Activated T-cell treated with anti-CD3 and anti-CD28 coated beads, Interleukin-2, amount 50 U/mL, for 48 hours (primary cell): ENCODE measurements at places on chromosomes 5 and 9.

- DNase-seq: no peak
Observed at GRCh38 chr9:106326493-106326892, 536.5 kb upstream of the ZNF462 start.

GRCh38 chr9:35482071-35482470 is 7.8 kb upstream of the RUSC2 start:
- DNase-seq: no peak

GRCh38 chr5:76927961-76928360 is 24.9 kb upstream of the CRHBP start:
- no peak for DNase-seq

GRCh38 chr9:80507611-80508010 is 935.8 kb downstream of the TLE4 start:
- no peak for DNase-seq

DNA sequence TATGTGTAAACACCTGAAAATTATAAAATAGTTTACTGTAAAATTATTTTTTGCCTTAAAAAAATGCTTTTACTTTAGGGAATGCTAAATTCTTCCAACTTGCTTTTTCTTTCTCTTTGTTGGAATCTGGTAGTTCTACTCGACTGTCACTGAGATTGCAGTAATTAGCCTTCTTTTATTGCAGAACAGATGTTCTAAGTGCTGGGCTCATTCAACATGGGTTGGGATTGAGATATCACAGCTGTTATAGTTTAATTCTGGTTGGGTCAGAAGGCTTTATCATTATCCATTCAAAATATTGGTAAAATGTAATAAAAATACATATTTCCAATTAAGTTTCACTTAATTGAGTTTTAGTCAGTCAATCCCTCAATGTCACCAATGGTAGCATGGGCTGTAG is 686.7 kb downstream of the CDH18 start:
- DNase-seq: no peak

GRCh38 chr9:114799441-114799840 is 6.4 kb downstream of the TNFSF15 start:
- DNase-seq: no peak

DNA sequence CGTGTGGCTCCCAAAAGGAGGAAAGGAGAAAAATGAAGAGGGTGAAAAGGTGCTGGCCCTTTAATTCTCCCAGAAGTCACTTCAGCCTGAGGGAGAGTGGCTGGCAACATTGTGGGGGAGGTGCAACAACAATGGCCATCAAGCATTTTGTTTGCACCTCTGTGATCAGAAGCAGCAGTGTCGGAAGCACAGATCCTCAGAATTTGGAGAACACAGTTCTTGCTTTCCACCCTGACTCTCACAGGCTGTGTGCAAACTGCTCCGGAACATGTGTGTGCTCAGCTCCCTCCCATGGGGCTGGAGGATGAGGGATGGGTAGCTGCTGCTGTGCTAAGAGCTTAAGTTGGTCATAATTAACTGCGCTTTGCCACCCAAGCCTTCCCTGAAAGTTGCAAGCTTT is 127.1 kb downstream of the DPYSL3 start:
- DNase-seq: no peak

DNA sequence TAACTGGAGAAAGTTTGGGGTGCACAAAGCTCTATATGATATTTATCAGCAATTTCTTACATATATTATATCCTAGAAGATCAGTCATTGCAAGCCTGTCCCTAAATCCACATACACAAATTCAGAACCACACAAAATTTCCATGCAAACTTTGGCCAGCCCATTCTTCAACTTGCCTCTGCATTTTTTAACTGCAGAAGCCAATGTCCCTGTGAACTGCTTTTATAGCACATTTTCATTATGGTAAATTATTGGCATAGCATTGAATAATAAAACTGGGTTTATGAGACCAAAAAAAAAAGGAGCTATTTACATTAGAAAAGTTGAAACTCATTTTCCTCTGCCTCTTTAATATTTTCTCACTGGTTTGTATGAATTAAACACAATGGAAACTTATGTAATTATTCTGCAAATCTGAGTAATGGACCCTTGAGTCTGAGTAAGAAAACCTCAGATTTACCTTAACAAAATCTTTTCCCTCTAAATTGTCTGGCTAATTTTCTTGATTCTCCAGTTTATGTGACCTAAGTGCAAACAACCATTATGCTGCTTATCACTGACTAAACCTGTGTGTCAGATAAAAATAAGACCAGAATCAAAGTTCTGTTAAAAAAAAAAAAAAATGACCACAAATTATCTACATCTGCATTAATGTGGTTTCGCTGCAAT is 398.9 kb downstream of the EFNA5 start:
- no peak for DNase-seq

- no peak for DNase-seq
Observed at GRCh38 chr9:80090317-80090716, 518.6 kb downstream of the TLE4 start.

- no peak for DNase-seq
Observed at GRCh38 chr9:138064547-138064946, 187.0 kb downstream of the CACNA1B start.

- peak; percentile 36 for DNase-seq
Observed at GRCh38 chr5:109654455-109654854, 35.3 kb upstream of the MAN2A1 start.

DNA sequence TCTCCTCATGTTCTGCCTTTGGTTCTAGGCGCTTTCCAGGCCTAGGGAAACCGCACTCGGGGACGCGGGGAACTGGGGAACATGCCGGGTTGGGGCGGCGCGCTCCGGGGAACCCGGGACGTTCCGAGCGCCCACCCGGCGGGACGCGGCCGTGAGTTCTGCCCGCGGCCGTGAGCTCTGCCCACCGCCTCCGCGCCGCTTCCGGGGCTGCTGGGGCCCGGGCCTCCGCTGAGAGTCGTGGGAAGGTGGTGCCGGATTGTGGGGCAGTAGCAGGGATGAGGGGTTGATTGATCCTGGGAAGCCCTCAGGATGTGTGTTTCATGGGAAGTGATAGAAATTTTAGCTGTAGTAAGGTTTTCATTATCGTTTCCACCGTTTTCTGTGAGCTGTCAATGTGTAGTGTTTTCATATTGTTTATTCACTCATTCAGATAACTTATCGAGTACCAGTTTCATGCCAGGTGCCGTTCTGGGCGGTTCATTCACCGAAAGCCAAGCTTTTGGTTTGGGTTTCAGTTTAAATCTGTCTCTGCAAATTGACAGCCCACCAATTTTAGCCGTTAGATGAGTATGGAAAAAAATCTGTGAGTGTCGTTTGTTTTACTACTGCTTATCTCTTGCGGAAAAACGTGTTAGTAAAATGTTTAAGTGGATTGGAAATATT is 657 bp downstream of the MTRR start:
- DNase-seq: no peak

DNA sequence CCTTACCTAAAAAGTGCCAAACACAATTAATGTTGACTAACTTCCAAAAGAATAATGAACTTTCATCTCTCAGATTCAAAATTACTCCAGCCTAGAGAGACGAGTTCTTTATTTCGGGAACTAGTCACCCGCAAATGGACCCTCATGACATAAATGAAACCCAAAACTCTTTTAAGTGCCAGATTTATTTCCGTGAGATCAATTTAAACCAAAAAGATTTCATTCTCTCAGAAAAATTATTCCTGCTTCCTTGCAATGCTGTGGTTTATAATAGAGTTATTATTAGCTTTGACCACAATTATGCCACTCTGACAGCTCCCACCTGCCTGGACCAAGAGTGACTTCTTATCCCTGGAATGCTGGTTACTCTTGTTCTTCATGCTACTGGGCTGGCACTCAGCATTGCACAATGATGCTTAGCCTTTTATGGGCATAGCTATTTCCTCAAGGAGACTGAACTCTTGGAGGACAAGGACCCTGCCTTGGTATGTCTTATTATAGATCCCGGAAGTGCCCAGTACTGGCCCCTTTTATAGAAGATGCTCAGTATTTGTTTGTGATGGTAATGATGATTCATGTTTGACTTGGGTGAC is 183.5 kb downstream of the SNX18 start:
- DNase-seq: no peak

GRCh38 chr5:9790276-9790675 is 160.1 kb upstream of the TAS2R1 start:
- no peak for DNase-seq

DNA sequence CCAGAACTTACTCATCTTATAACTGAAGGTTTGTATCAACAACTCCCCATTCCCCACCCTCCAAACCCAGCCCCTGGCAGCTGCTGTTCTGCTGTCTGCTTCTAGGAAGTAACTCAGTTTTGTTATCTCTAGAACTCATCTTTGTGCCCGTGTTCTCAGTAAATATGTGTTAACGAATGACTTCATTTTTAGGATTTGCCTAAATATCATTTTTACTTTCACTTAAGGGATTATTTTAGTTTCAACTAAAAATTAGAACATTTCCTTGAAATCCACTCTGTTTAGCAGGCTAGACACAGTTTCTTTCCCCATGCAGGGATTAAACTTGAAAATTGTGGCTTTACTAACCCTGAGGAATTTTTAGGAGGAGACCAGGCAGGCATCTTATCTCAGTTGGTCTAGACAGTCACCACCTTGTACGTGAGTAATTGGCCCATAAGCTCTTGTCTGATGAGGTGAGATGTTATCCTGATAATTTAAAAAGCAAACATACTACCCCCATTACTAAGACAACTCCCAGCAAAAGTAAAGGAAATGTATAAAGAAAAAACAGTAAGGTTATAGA is 68.2 kb upstream of the TNFAIP8 start:
- no peak for DNase-seq

GRCh38 chr9:129121483-129121882 is 10.3 kb downstream of the PTPA start:
- DNase-seq: no peak

GRCh38 chr5:124878583-124879342 is 132.3 kb upstream of the ZNF608 start:
- no peak for DNase-seq

- DNase-seq: no peak
Observed at GRCh38 chr5:68467794-68468193, 252.2 kb downstream of the PIK3R1 start.

GRCh38 chr5:73938280-73938937 is 312.4 kb downstream of the ARHGEF28 start:
- no peak for DNase-seq

DNA sequence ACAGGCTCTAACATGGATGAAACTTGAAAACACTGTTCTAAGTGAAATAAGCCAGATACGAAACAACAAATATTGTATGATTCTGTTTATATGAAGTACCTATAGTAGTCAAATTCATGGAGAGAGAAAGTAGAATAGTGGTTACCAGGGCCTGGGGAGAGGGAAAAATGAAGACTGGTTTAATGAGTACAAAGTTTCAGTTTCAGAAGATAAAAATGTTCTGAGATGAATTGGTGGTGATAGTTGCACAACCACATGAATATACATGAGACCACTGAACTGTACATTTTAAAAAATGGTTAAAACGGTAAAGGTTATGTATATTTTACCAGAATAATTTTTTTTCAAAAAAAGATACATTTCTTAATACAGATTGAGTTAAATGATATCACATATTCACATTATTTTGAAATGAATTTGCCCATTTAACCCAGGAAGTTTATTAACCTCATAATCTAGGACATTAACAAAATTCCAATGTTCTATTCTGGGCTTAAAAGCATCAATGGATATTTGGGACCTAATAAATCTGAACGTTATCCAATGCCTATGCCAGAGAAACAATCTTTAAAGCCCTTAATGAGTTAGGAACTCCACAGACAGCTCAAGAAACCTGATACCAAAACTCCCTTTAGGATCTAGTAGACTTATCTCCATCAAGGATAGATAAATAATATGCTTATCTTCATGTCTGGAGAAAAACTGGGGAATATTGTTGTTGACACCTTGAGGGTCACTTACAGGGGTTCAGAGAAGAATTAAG is 521.3 kb downstream of the EFNA5 start:
- DNase-seq: no peak

- no peak for DNase-seq
Observed at GRCh38 chr9:93586290-93587057, 10.1 kb downstream of the PHF2 start.

GRCh38 chr5:140000332-140000731 is 42.8 kb downstream of the NRG2 start:
- DNase-seq: no peak

- DNase-seq: no peak
Observed at GRCh38 chr5:45692481-45692880, 3.7 kb downstream of the HCN1 start.

DNA sequence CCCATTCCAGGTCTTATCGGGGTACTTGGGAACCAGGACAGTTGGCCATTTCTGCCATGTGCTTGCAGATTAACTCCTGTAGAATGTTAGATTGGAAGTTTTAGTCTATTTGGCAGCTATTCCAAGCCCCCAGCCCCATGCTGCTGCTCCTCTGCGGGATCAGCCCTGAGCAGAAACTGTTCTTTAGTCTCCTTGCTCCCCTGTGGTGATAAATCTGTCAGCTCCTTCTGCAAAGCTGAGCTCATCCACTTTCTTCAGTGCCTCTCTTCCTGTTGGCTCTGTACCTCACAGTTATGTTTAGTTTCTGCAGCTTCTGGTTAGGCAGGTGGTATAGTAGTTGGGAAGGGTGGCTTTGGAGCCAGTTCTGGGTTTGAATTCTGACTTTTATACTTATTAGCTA is 170.4 kb downstream of the GRIA1 start:
- DNase-seq: no peak

- DNase-seq: no peak
Observed at GRCh38 chr5:102715082-102715807, 39.9 kb upstream of the PAM start.

DNA sequence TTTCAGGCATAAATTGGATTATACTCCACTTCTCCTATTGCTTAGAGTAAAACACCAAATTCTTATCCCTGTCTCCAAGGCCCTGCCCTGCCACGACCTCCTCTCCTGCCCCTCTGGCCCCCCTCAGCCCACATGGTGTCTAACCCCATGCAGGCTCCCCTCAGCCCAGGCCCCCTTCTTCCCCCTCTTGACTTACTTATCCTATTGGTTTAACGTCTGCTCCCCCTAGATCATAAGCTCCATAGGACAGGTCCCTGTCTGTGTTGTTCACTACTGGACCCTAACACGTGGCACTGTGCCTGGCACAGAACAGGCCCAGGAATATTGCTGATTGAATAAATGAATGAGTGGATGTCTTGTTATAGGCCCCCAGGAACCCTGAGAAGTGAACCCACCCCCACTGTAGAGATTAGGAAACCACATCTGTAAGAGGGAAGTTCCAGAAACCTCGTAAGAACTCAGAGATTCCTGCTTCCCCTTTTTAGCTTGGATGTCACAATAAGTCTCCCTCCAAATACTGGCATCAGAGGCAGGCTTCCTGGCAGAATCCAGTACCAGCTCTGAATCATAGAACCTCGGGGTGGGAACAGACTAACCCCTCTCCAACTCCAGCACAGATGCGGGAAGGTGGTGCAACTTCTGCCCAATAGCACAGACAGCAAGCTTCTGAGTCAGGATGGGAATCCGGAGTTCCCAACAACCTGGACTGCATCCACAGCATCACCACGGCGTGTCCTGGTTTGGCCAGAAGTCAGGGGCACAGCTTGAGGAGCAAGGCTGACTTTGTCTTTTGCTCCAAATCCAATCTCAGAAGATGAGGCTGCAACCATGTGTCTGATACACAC is 31.5 kb downstream of the HRH2 start:
- no peak for DNase-seq

DNA sequence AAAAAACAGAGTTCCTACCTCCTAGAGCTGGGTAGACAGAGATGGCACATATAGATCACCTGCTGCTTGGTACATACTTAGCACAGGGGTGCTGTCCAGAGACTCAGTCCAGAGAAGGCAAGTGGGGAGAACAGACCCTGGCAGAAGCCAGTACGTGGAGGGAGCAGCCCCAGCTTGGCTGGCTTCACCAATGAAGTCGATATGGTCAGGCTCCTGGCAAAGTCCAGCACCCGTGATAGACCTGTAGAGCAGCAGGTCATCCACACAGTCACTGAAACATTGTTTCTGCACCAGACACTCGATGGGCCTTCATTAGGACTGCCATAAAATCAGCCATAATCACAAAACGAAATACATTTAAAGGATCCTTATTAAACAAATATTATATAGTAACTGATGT is 45.8 kb downstream of the WHRN start:
- DNase-seq: no peak
